GM23338 (cell line): ENCODE measurements at places on chromosomes 12 and 14.

DNA sequence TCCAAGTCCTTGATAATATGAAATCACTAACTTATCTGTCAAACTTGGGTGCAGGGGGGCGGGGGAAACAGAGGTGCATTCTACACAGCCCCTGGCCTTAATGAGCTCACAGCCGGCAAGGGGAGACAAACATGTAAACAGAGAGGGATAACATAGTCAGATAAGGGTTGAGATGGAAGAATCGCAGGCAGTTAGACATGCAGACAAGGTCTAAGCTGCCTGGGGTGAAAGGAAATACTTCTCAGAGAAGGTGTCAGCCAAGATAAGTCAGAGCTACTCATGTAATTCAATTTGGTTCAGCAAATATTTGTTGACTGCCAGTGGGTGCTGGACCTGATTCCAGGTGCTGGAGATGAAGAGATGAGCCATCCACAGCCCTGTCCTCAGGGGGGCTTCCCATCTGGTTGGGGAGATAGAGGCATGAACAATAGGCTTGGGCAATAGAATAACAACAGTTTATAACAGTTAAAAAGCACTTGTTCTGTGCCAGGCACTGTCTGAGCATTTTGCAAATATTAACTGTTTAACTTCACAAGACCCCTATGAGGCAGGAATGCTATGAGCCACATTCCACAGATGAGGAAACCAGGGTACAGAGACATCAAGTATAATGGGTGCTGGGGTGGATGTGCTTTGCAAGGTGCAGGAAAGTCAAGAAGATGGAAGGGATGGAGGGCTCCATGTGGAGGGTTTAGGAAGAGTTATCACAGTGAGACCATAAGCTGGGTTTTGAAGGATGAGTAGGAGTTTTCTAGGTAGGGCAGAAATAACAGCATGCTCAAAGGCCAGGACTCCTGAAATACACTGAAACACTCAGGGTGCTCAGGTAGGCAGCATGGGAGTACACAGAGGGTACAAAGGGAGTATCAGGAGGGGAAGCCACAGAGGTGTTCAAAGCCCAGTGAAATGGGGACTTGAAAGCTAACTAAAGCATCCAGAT is 79.0 kb downstream of the WSCD2 start:
- DNase-seq = no peak

- no peak for DNase-seq
Measured at GRCh38 chr12:98504368-98504617, 11.1 kb upstream of the TMPO start.

DNA sequence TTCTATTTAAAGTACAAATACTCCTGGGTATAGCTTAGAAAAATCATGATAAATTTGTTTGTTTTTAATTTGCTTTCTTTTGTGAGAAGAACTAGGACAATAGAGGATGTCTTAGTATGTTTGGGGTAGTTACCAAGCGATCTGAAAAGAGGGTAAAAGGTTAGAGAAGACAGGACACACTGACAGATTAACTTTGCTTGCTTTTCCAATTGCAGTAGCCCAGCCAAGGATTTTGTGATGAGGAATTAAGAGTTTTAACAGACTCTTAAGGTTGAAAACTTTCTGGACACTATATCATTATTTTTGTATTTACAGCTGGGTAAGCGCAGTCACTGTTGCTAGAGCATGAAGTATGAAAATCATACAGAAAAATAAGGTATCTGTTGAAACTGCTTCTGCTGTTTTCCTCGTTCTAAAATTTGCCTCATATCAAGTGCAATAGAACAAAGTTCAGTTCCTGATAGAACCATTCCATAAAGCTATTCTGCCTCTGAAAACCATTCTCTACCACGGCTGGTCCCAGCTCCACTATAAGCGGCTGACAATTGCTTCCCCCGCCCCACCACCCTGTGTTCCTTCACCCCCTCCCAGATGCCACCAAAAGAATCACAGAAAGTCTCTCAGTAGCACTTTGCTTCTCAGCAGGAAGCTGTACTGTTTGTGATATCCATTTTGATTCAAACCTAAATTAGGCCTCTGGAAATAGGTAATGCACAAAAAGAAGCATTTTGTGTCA is 413.4 kb downstream of the BCAT1 start:
- no peak for DNase-seq

DNA sequence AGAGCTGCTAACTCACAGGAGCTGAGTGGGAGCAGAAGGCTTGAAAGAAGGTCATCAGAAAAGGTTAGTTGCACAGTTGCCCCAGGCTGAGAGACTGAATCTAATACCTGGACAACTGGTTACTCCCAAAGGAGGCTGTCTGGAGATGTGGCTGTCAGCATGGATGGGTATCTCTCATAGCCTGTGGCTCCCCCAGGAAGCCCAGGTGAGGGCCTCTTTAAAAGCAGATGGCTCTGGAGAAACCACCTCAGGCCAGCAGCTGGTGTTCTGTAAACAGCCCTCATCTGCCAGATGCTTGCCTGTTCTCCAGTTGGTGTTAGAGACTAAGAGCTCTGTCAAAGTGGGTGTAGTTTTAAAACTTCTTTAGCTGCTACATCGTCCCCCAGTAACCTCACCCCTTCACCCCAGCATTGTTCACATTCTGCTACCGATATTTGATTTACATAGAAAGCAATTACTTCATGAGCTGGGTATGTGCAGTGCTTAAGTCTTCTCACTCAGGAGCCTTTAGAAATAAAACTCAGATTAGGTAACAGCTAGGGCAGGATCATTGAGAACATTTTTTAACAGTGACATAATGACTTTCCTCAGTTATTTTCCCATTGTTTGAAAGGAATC is 25.8 kb downstream of the DACT1 start:
- peak; percentile 38 for DNase-seq

DNA sequence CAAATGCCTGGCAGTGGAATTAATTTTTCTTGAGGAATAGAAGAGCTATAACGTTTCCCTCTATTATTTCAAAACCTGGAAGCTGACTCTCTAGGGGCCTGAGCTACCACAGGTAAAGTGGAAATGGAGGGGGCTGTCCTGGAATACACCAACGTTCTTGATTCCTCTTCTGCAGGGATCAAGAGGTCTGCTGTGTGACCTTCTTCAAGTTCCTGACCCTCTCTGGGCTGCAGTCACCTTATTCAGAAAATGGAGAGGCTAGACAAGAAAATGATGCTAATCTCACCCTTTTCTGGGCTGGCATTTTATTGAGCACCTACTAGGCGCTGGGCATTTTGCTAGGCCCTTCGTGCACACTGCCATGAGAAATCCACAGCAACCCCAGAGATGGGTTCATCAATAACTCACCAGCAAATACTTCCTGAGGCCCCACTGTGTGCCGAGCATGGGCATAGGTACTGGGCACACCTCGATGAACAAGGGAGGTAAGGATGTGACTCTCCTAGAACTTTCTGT is 55.2 kb upstream of the DLK1 start:
- no peak for DNase-seq

DNA sequence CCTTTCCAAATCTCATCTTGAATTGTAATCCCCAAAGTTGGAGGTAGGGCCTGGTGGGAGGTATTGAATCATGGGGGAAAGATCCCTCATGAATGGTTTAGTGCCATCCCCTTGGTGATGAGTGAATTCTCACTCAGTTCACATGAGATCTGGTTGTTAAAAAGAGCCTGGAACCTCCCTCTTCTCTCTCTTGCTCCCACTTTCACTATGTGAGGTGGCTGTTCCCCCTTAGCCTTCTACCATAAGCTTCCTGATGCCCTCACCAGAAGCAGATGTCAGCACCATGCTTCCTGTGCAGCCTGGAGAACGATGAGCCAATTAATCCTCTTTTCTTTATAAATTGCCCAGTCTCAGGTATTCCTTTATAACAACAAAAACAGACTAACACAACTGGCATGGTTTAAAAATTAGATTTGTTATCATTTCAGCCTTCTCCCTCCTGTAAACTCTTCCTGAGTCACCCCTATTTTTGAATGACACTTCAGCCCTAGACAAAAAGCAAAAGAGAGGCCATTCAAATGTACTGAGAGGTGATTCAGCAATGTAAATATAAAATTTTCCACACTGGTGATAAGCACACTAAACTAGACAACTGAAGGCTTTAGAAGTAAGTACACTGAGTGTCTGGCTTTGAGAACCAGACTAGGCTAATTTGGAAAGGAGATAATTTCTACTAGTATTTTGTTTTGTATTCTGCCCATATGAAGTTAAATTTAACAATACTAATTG is 212.1 kb upstream of the ABCD2 start:
- no peak for DNase-seq

- DNase-seq = peak; percentile 84
Measured at GRCh38 chr12:103495469-103496456, at the start of gene C12orf42. Gene C12orf42, minus strand, starts transcription at chr12:103495968. Its CDS starts 17,542 bp downstream, at chr12:103478426.

- peak; percentile 30 for DNase-seq
Measured at GRCh38 chr12:11545484-11546330, 103.8 kb upstream of the ETV6 start.

DNA sequence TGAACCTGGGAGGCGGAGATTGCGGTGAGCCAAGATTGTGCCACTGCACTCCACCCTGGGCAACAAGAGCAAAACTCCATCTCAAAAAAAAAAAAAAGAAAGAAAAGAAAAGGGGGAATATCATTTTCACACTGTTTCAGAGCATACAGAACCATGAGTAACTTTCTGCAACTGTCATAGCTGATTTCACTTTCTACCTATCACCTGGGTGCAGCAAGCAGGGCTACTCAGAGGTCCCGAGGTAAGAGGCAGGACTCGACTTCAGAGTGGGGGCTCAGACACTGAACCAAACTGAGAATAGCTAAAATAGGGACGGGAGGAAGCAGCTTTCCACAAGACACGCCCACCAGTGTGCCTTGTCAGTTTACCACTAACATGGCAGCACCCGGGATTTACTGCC is 29.8 kb downstream of the OR10P1 start:
- DNase-seq = no peak

DNA sequence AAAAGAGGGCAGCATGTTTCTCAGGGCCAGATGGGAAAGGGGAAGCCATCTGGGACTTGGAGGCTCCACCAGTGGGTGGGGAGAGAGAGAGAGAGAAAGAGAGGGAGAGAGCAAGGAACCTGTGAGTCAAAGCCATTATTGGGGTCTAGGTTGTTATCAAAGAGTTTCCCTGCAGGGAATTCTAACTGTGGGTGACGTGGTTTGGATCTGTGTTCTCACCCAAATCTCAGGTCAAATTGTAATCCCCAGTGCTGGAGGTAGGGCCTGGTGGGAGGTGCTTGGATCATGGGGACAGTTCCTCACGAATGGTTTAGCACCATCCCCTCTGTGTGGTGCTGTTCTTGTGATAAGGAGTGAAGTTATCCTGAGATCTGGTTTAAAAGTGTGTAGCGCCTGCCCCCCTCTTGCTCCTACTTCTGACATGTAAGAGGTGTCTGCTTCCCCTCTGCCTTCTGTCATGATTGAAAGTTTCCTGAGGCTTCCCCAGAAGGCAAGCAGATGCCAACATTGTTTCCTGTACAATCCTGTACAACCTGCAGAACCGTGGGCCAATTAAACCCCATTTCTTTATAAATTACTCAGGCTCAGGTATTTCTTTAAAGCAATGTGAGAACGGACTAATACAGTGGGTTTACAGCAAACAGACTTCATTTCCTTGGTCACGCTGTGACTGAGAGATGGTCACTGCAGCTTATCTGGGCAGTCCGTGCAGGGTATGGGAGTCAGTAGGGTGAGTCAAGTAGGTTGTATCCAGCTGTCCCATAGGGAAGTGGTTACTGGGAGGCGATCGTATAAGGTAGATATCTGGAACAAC is 52.4 kb downstream of the CCDC91 start:
- DNase-seq = peak; percentile 14

- DNase-seq = no peak
Measured at GRCh38 chr14:31978423-31978822, 98.7 kb upstream of the ARHGAP5 start.

DNA sequence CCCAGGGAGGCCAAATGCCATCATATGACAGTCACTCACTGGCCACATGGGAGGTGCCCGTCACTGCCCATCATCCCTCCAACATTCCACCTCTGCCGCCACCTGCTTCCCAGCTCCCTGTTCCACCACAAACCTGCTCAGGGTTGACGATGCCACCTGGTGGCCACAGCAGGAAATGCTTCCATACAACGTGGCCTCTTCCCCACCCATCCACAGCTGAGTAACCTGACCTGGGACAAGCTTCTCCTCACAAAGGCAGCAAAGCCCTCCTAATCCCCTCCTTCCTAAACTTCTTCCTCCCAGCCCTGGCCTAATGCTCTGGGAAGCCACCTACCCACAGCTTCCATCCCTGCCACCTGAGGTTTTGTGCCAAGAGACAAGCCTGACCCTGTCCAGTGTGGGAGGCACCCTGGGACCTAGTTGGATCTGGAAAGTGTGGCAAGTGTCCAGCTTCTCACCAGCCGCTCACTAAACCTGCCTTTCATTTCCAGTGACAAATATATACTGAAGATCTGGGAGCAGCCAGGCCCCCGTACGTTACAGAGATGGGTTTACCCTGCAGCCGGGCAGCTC is 4.3 kb downstream of the DEGS2 start:
- peak; percentile 91 for DNase-seq
